ENCODE measurements at places on chromosomes 11 and 22.

- no peak for DNase-seq
Observed at GRCh38 chr22:19147195-19147780, 2.8 kb downstream of the GSC2 start.

DNA sequence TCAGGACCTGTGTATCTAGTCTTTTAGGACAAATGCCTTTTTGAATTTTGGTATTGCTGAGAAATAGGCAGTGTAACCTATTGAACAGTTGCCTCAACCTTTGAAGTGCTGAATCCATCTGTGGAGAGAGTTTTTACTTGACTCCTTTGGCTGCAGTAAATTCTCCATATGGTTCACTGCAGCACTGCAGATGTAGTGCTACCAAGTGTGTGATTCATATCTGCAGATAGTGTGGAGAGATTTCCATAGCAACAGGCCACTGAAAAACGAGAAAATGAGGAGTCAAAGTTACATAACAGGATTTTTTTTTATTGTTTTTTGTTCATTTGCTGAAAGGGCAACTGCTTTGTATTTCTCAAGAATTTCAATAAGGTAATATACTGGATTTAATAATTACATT is 356.1 kb downstream of the RAB38 start:
- no peak for DNase-seq

GRCh38 chr11:34529643-34530042 is 16.0 kb upstream of the ELF5 start:
- DNase-seq = no peak

GRCh38 chr11:10638316-10638925 is 55.1 kb downstream of the IRAG1 start:
- DNase-seq = no peak

DNA sequence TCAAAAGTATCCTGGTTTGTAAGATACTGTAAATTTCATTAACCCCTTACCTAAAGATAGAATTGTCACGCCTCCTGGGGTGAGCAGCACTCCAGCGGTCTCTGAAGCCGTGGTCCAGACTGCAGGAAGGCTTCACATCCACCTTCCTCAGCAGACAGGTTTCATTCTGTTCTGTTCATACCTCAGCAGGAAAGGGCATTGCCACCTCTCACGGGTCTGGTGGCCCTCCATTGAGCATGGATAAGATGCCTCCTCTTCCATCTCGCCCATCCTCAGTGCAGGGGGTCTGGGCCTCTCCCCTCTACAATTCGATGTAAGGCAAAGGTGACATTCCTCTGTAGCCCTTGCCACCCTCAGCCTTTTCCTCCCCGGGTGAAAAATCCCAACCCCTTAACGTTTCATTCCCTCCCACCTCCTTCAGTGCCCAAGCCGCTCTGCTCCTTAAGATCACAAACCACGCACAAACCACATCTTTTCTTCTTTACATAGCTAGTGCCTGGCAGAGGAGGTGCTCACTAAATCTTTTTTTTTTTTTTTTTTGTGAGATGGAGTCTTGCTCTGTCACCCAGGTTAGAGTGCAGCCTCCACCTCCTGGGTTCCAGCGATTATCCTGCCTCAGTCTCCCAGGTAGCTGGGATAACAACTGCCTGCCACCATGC is 28.5 kb downstream of the RPUSD4 start:
- DNase-seq = no peak

GRCh38 chr11:96708219-96708878 is 318.5 kb downstream of the JRKL start:
- no peak for DNase-seq

DNA sequence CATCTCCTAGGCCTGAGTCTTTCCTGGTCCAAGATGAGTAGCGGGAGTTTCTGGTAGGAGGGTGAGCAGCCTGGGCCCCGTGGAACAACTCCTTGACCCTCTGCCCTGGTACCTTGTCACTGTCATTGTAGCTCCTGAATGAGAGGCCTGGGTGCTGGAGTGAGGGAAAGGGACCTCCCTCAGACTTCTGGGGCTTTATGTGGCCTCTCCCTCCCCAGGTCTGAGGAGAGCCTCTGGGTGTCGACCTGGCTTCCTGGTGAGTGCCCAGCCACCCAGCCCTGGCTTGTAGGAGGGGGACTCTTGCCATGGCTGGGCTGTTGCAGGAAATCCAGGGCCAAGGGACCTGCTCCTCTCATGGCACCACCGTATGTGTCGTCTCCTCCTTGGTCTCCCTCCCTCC is 3.9 kb downstream of the P2RY2 start:
- DNase-seq = no peak

- DNase-seq = no peak
Observed at GRCh38 chr11:34206407-34207300, 101.2 kb downstream of the NAT10 start.

DNA sequence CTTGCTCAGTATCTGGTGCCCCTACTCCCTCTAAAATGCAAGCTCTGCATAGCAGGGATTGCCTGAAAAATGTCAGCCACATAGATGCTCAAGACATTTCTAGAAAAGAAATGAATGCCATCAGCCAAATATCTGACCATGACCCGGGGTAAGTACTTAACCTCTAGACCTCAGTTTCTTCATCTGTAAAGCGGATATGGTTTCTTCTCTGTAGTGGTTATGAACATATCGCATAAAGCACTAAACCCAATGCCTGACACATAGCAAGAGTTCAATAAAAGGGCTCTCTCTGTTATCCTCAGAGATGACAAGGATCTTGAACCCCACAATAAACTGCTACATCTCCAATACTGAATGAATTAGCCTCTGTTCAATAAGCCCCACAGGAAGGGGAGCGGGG is 122.6 kb downstream of the ABTB2 start:
- no peak for DNase-seq

- no peak for DNase-seq
Observed at GRCh38 chr11:128210148-128210940, 377.0 kb downstream of the ETS1 start.

- no peak for DNase-seq
Observed at GRCh38 chr22:32572741-32573500, 98.3 kb downstream of the FBXO7 start.

GRCh38 chr22:34993548-34993947 is 72.4 kb upstream of the ISX start:
- DNase-seq = no peak

DNA sequence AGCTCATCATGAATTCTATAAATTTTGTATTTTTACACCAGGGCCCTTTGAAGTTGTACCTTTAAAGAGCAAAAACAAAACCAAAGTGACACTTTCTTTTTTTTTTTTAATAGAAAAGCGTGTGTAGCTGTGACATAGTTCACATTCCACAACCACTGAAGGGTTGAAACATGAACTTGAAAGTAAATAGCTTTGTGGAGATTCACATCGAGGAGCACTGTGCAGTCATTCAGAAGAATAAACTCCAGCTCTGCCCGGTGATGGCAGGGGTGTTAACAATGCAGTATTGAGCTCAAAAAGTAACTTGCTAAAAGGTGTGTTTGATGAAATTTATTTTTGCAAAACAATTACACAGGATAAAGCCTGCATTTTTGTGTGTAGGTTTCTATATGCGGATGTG is 1166.2 kb downstream of the TBC1D22A start:
- DNase-seq = no peak

DNA sequence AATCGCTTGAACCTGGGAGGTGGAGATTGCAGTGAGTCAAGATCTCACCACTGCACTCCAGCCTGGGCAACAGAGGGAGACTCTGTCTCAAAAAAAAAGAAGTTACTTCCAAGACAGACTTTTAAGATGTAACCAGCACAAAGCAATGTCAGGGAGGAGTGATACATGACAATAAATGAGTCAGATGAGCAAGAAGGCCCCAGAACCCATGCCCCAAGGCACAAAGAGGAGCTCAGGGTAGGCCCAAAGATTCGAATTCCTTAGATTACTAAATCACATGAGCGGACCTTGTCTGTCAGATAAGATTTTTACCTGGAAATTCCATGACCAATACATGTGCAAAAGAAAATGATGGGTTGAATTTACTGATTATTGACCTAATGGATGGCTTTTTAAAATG is 10.5 kb upstream of the JHY start:
- DNase-seq = no peak

DNA sequence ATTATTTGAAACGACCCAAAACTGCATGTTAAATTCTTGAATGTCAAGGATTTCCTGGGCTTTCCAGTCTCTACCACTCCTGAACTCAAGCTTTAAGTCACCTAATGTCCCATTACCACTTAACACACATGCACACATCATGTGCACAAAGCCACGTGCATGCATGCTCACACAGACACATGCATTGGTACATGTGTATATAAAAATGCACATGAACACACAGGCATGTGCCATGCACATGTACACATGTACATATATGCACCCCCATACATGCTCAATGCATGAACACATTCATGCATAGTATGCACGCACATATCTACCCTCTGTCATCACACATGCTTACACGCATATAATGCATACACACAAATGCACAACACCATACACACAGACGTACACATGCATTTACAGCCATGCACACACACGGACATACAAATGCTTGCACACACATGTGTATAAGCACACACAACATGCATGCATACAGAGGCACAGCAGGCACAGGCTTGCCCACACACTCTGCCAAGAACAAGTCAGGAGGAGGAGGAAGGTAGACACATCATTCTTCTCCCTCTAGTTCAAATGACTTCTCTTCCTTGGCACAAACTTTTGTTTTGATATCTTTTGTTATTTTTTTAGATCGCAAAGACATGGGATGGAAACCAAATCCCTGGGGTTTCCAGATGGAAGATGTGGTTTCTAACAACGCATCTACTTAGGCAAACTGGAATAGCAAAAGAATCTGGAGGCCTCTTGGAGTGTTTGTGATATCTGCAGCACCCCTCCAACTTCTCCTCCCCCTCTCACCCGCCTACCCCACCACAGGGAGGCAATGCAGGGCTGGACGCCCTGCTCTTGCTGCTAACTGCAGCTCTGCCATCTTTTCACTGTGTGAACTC is 24.6 kb downstream of the RASD2 start:
- no peak for DNase-seq

DNA sequence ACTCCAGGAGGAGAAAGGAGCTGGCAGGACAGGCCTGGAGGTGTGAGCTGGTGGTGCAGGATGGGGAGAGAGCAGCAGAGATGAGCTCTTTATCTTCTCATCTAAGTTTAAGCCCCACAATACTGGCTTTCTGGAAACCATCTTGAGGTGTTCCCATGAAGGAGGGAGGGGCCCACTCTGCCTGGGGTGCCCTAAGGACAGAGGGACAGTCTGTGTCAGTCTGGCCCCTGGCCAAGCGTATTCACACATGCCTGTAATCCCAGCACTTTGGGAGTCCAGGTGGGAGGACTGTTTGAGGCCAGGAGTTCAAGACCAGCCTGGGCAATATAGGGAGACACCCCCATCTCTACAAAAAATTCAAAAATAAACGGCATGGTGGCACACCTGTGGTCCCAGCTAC is 8.9 kb downstream of the SERHL2 start:
- no peak for DNase-seq

DNA sequence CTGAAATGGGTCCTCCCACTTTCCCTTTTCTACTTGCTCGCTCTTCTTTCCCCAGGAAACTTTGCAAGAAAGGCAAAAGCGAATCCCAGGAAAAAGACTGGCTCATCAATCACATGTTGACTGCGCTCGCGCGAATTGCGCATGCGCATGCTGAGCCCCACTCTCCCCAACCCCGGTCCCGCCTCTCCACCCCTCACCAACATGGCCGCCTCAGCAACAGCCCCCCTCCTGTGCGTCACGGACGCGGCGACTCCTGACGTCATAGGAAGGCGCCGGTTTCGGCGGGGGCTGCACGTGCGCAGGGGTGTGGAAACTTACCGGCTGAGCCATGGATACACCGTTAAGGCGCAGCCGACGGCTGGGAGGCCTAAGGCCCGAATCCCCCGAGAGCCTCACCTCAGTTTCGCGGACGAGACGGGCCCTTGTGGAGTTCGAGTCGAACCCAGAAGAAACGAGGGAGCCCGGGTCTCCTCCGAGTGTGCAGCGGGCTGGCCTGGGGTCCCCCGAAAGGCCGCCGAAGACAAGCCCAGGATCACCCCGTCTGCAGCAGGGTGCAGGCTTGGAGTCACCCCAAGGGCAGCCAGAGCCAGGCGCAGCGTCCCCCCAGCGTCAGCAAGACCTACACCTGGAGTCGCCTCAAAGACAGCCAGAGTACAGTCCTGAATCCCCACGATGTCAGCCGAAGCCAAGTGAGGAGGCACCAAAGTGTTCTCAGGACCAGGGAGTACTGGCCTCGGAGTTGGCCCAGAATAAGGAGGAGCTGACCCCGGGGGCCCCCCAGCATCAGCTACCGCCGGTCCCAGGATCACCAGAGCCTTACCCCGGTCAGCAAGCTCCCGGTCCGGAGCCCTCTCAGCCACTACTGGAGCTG is at the start of gene CCDC86:
CCDC86 (plus strand) TSS at position 317 of the 871 bp plus-strand sequence; CDS start at position 329, 12 bp downstream.
- peak; percentile 99 for DNase-seq

DNA sequence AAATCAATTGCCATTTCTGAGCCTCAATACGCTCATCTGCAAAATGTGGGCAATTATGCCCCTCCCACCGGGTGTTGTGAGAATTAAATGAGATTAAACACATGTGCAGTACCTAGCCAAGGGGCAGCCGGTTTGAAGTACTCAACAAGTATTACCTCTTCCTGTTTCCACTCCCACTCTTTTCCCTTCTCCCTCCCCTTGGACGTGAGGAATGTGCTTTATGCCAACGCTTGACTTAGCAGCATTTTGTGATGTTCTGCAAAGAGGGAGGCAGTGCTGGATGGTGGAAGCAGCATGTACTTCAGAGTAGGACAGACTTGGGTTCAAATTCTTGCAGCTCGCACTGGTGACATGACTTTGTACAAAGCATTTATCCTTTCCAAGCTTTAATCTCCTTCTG is 306.0 kb downstream of the BUD13 start:
- DNase-seq = no peak

GRCh38 chr11:29124470-29124869 is 892.4 kb downstream of the KCNA4 start:
- DNase-seq = no peak

- DNase-seq = no peak
Observed at GRCh38 chr11:18313965-18314763, 7.8 kb downstream of the HPS5 start.

DNA sequence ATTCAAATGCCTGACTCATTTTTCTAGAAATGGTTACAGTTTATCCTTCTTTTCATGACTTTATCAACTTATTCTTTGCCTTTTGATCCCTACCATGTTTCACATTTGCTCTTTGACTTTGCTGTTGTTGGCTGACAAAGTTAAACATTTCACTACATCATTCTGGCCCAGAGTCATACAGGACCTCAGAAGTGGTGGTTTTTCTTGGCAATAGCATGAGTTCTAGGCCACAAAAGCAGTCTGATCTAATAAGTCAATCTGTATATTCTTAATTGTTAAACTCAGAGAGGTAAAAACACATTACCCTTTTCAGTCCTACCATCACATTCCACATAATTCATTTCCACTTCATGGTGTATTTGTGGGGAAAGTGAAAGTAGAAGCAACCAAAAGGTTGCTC is 763.2 kb upstream of the TENM4 start:
- no peak for DNase-seq

GRCh38 chr22:23057331-23057730 is 13.0 kb upstream of the GNAZ start:
- no peak for DNase-seq

- no peak for DNase-seq
Observed at GRCh38 chr11:46719048-46719542, at the start of gene F2. Gene F2 (plus strand): TSS chr11:46719213. CDS start chr11:46719236, 23 bp downstream.

- no peak for DNase-seq
Observed at GRCh38 chr11:102014756-102015155, 32.5 kb upstream of the CFAP300 start.
